ENCODE measurements at places on chromosomes 2 and 18.

DNA sequence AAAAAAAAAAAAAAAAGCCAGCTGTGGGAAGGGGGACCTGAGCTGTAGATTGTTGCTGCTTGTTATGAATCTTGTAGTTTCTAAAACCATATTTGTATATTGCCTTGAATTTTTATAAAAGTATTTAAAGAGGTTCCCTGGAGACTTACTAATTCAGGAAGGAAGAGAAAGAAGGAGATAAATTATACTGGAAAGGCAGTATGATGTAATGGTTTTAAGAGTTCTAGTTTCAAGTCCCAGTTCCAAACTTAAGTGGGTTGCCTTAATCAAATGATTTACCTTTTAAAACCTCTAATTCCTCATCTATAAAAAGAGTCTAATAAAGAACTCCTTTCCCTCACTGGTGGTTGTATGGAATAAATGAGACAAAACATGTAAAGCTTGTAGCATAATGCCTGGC is 62.2 kb downstream of the PTRHD1 start:
- DNase-seq: no peak

- no peak for DNase-seq
These were observed 28.1 kb downstream of the SGPP2 start for GRCh38 chr2:222452422-222452950.

DNA sequence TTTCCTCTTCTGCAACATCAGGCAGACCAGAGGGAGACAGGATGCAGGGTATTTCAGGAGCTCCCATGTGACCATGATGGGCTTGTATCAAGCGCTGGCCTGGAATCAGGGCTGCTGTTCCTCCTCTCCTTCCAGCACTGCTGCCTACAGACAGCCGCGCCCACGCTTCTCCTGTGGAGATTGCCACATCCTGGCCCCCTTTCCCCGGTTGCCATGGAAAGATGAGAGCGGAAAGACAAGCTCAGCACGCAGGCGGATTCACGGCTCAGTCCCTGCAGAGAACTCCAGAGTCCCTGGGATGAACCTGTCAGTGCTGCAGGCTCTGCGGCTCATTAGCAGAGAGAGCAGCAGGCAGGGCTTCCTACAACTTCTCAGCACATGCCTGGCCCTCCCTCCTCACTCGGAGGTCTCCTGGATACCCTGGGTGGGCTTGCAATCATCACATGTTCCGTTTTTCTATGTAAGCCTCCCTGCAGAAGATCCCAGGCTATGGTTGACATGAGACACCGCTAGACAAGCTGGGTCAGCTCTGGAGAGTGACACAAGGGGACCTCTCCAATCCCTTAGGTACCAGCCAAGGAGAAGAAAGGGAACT is 497.8 kb upstream of the MYT1L start:
- DNase-seq: no peak

DNA sequence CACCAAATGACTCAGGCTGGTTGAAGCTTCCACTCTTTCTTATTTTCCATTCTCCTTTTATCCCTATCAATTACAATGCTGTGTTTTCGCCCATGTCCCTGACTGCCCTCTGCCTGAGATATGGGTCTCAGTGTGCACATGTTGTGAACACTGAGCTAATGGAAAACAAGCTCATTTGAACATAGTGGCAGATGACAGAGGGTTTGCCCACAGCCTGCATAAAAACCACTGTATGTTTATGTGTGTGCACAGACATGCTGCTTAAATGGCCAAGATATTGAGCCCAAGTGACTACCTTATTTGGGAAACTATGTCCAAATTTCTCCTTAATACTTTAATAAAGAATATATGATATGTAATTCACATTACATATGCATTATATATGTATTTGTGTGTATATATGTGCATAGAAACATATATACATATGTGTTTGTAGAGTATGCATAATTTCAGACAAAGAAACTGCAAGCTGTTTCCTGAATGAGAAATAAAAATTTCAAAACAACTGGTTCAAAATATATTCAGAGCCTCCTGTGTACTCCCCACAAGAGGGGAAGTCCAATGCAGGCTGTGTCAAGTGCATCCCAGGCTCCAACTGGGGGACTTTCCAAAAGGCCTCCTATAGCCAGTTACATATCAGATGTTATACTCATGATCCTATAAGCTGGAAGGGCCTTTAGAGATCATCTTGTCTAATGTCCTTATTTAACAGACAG is 92.7 kb upstream of the CD302 start:
- no peak for DNase-seq

GRCh38 chr2:174597345-174598047 is at the start of gene WIPF1:
Gene WIPF1 (minus strand): TSS chr2:174597804. CDS start chr2:174585573, 12,231 bp downstream.
- no peak for DNase-seq

DNA sequence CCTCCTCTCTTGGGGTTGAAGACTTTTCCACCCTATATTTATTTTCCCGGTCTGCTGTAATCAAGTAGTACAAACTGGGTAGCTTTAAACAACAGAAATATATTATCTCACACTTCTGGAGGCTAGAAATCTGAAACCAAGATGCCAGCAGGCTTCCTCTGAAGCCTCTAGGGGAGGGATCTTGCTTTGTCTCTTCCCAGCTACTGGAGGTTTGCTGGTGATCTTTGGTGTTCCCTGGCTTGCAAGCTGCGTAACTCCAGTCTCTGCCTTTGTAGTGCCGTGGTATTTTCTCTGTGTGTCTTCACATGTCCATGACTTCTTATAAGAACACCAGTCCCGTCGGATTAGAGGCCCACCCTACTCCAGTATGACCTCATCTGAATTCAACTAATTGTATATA is 44.4 kb downstream of the MYO3B start:
- no peak for DNase-seq

DNA sequence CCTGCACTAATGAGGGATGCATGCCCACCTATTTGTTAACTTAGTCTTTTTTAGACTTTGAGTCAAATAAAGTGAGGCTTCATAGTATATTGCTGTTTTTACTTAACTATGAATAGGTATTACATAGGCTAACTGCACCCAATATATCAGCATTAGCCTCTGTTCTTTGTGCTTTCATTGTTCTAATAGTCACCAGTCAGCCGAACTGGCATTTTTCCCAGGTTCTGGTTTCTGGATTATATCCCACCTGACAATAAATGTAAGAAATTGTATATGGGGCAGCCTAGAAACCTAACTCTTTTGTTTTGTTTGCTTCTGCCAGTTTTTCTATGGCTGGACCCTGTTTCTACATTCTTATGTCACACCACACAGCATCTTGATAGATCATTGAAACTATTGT is 1672.4 kb upstream of the LRRTM1 start:
- no peak for DNase-seq

DNA sequence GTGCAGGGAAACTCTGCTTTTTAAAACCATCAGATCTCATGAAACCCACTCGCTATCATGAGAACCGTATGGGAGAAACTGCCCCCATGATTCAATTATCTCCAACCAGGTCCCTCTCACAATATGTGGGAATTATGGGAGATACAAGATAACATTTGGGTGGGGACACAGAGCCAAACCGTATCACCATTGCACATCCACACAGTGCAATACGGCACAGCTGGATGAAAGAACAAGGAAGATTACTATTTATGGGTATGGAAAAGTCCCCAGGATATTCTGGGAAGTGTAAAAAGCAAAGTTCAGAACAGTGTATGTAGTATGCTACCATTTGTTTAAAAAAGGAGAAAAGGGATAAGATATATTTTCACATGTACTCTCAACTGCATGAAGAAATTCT is 290.1 kb downstream of the PIK3C3 start:
- no peak for DNase-seq

DNA sequence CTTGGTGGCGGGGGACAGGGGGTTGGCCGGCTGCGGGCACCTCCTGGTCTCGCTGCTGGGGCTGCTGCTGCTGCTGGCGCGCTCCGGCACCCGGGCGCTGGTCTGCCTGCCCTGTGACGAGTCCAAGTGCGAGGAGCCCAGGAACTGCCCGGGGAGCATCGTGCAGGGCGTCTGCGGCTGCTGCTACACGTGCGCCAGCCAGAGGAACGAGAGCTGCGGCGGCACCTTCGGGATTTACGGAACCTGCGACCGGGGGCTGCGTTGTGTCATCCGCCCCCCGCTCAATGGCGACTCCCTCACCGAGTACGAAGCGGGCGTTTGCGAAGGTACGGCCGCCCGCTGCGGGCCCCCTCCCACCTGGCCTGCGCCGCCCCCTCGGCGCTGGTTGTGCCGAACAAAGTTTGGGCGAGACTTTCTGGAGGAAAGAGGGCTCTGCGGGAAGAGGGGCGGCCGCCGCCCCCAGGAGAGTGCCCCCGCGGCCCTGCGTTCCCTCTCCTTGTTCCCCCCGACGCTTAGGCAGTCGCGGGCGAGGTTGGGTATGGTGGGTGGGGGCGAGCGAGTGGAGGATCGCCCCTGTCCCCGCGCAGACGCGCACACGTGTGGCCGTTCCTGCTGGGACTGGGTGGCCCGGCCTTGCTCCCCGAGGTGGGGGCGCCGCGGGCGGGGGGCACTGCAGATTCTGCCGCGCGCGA is 866 bp downstream of the CRIM1 start:
- peak; percentile 71 for DNase-seq

DNA sequence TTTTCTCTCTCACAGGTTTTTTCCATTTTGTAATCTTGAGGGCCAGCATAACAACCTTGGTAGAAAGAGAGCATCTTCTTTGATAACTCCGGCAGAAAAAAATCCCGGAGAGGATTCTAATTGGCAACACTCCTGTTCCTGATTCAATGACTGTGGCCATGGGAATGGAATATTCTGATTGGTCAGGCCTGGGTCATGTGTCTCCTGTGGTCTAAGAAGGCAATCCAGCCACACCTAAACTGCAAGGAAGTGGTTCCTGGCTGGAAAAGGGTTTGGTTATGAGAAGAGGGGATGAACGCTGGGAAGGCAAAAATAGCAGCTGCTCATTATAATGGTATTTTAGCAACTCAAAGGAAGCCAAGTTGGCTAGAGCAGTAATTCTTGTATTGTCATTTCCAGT is 24.8 kb upstream of the ZNF638 start:
- no peak for DNase-seq

- peak; percentile 68 for DNase-seq
These were observed 18.2 kb upstream of the GPR55 start for GRCh38 chr2:230942920-230943896.

GRCh38 chr2:16526193-16526592 is 139.4 kb downstream of the CYRIA start:
- no peak for DNase-seq

GRCh38 chr2:241637795-241638660 is 535 bp downstream of the ATG4B start:
- no peak for DNase-seq

Measured in activated T-cell treated with anti-CD3 and anti-CD28 coated beads, Interleukin-2, amount 50 U/mL, for 24 hours (primary cell).